ENCODE measurements at places on chromosomes 12 and 14.

DNA sequence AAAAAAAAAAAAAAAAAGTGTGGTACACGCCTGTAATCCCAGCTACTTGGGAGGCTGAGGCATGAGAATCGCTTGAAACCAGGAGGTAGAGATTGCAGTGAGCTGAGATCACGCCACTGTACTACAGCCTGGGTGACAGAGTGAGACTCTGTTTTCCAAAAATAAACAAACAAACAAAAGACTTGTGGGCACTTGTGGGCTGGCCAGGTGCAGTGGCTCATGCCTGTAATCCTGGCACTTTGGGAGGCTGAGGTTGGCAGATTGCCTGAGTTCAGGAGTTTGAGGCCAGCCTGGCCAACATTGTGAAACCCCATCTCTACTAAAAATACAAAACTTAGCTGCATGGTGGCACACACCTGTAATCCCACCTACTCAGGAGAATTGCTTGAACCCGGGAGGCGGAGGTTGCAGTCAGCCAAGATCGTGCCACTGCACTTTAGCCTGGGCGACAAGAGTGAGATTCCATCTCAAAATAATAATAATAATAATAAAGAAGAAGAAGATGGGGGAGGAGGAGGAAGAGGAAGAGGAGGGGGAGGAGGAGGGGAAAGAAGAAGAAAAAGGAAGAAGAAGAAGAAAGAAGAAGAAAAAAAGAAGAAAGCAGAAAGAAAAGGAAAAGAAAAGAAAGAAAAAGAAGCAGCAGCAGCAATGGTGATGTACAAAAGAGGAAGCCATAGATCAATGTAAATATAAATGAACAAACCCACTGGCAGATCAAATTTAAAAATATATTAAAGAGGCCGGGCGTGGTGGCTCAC is 27.9 kb upstream of the CCNT1 start:
- DNase-seq = no peak

DNA sequence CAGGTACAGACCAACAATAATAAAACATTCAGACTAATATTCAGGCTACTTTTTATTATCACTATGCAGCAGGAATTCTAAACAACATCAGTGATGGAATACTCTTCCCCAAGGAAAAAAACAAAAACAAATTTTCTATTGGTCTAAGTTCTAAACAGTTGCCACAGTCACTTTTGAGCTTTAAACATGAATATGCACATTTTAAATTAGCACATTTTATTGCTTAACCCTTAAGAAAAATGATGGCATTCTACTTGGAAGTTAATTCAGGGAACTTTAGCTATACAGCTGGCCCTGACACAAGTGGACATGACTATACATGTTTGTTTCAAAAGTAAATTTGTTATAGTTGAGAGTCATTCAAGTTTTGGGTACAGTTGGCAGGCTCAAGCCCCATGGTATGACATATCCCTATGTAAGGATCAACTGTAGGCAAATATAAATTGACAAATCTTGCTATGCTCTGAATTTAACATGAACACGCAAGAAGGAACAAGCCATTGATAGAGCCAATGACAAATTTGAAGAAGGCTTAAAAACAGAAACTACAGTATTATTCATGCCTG is 224.3 kb upstream of the AMIGO2 start:
- DNase-seq = no peak

- DNase-seq = no peak
These were observed 24.8 kb upstream of the PKP2 start for GRCh38 chr12:32921397-32921796.

- no peak for DNase-seq
These were observed 321.3 kb downstream of the MED13L start for GRCh38 chr12:115956236-115956635.

GRCh38 chr12:78359520-78359919 is 505.1 kb upstream of the SYT1 start:
- no peak for DNase-seq

- no peak for DNase-seq
These were observed 538.9 kb downstream of the SNAPC1 start for GRCh38 chr14:62301080-62301479.

DNA sequence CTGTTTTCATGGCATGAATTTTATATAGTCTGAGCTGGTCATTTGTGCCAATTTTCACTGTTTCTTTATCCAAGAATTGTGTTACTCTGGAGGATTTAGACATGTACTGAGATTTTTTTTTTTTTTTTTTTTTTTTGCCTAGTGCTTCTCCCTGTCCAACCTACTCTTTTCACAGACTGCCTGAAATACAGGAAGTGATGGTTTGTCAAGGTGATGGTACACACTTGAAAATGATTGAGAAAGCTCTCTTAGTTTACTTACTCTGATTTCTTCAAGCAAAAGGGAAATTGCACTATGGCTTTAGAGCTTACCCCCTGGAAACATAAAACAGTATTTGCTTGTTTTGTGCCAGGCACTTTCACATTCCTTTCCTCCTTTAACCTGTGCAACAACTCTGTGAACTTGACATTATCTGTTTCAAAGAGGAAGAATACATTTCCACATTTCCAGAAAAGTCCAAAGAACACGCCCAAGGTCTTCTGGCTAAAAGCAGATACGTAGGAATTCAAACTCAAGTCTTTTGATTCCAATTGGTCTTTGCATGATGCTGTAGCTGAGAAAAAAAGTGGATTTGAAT is 181.1 kb downstream of the SLC15A5 start:
- DNase-seq = no peak

- no peak for DNase-seq
These were observed 96.2 kb upstream of the BMP4 start for GRCh38 chr14:54052696-54053385.

- DNase-seq = peak; percentile 76
These were observed 62.7 kb downstream of the GALNT4 start for GRCh38 chr12:89461649-89462612.

DNA sequence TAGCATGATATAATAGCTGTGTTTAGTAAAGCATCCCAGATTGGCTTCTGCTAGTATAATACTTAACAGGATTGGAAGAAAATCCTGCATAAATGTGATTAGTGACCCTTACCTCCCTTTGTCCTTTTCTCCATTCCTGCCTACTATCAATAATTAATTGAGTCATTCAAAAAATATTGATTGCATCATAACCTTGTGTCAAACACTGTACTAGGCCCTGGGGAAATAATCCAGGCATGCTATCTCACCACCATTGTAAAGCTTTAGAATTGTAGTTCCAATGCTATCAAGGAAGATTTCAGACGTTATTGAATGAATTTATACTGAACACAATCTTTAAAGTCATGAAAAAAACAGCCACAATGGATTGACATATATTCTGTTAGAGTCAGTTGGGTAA is 378.6 kb upstream of the DDHD1 start:
- DNase-seq = no peak
